ENCODE measurements at places on chromosomes 13 and 19.
A peak's percentile ranks its signal among the peaks of the same experiment; 100 is the strongest.

GRCh38 chr13:110490009-110490770, 71.3 kb downstream of the RAB20 start:
- no peak overlapping the region for H3K4me3 ChIP-seq
- DNase-seq, result no peak
- H3K4me1 ChIP-seq, result no peaks in the 10 kb centered on the region
- H3K27me3 ChIP-seq, result no peaks in the 10 kb centered on the region
- no peak overlapping the region for H3K27ac ChIP-seq

- no peak overlapping the region for H3K4me3 ChIP-seq
- H3K27me3 ChIP-seq, result no peaks in the 10 kb centered on the region
- no peaks in the 10 kb centered on the region for H3K4me1 ChIP-seq
- no peak for DNase-seq
Observed at GRCh38 chr13:29196409-29197074, 376.4 kb downstream of the MTUS2 start.

GRCh38 chr19:20325151-20325550, 158.1 kb downstream of the ZNF486 start:
- no peaks in the 10 kb centered on the region for H3K36me3 ChIP-seq
- no peaks in the 10 kb centered on the region for H3K4me1 ChIP-seq
- no peak overlapping the region for H3K4me3 ChIP-seq
- H3K27me3 ChIP-seq, result no peaks in the 10 kb centered on the region
- no peak for DNase-seq

DNA sequence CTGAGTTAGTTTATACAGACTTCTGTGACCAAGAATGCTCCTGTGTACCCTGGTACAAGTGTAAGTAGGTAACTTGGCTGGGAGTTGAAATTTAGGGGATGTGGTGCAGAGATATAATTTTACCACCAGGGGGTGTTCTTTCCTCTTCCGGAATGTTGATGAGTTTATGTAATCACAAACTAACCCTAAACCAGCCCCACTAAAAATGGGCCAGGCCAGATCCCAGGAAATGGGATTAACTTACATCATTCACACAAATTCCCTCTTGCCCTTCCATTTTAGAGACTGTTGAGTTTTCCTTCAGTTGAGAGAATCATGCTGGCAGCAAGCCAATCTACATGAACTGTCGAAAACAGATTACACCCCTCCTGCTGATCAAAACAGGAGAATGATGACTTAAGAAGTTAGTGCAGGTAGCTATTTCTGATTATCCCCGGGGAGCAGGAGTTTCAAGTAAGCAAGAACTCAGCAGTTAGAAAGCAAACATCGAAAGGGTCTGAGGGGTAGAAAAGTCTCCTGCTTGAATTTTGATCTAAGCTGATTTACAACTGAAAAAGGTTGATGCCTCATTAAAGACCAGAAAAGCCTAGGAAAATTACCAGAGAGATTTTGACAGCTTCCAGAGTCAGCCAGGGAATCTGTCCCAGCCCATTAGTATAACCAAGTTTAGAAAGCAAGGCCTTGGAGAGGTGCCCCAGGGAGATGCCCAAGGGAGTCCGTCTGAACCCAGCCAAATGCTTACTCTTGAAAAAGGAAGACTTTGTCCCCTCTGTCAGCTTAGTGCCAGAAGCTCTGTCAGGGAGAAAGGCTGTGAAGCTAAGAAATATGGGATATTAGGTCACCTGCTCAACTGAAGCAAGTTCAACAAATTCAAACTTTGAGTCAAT, 32.3 kb upstream of the MED4 start:
- no peaks in the 10 kb centered on the region for H3K36me3 ChIP-seq
- H3K4me1 ChIP-seq, result no peaks in the 10 kb centered on the region
- H3K27ac ChIP-seq, result peak overlapping the region; percentile 52

DNA sequence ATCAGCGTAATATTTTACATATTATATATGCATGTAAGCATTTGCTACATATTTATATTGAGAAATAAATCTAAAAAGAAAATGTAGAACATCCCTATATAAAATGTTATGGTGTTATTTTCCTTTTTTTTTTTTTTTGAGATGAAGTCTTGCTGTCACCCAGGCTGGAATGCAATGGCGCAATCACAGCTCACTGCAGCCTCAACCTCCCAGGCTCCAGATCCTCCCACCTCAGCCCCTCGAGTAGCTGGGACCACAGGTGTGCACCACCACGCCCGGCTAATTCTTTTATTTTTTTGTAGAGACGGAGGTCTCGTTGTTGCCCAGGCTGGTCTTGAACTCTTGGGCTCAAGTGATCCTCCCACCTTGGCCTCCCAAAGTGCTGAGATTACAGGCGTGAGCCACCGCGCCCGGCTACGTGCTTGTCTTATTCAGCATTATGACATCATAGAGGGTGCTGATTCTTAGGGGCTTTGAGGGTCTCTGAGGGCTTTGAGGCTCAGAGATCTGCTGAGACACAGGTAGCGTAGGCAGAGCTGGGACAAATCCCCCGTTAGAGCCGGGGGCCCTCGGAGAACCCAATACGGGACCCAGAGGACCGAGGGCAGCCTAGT, 101.9 kb downstream of the GADD45B start:
- peak overlapping the region; percentile 56 for H3K4me3 ChIP-seq
- peaks cover 31% of the 10 kb centered on the region for H3K4me1 ChIP-seq
- H3K36me3 ChIP-seq, result no peaks in the 10 kb centered on the region
- no peak for DNase-seq

All from tibial nerve (tissue), 4 donors.